Stimulated activated CD4-positive, alpha-beta T cell treated with anti-CD3 and anti-CD28 coated beads, Interleukin-2, amount 100 ng/mL, for 4 hours (primary cell): ENCODE measurements at places on chromosomes 2 and 18.

DNA sequence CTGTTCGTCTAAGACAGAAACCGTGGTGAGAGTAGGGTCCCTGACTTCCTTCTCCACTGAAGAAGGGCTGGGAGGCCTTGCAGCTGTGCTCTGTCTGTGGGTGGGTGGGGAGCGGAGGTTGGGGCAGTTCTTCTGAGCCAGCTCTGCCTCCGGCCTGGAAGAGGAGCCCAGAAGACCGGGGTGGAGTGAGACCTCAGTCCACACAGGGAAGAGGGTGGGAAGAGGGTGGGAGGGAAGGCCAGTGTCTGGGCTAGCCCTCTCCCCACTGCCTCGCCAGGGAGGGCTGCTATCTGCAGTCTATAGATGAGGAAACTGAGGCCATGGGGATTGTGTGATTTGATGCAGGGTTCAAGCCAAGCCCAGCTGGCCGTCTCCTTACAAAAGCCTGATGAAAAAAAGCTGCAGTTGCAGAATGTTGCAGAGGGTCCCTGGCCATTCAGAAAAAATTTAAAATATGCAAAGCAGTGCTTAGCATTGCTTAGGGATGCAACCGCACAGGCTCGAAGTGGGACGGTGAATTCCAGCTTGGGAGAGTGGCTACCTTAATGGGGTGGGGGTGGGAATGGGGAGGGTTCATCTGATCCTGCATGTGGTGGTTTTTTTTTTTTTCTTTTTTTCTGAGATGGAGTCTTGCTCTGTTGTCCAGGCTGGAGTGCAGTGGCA is 181.6 kb upstream of the HS6ST1 start:
- no peak for DNase-seq

DNA sequence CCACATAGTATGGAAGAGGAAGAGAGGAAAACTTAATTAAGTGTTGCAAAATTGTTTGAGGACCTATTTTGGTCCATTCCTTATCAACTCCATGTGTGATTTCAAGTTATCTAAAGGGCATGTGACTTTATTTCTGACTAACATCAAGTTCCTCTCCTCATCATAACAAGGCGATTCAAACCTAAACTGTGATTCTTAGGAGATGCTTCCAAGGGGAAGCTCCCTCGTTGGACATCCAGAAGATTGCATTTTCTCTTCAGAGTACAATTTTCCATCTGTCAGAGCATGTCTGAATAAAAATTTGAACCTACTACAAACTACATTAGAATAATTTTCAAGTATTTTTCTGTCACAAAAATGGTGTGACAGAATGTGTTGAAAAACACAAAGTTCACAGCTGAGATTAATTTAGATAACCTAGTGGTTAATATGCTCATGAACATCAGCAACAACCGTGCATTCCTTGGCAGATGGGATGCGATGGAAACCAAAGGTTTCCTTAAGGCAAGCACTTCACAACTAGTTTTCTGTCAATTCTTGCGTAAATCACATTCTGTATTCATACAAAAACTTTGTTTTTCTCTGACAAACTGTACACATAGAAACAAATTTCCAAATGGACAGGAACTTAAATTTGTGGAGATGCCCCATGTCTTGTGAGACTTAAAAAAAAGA is 4.2 kb downstream of the SFT2D3 start:
- DNase-seq: no peak

- DNase-seq: no peak
Measured at GRCh38 chr2:237471438-237472186, 15.4 kb upstream of the MLPH start.

DNA sequence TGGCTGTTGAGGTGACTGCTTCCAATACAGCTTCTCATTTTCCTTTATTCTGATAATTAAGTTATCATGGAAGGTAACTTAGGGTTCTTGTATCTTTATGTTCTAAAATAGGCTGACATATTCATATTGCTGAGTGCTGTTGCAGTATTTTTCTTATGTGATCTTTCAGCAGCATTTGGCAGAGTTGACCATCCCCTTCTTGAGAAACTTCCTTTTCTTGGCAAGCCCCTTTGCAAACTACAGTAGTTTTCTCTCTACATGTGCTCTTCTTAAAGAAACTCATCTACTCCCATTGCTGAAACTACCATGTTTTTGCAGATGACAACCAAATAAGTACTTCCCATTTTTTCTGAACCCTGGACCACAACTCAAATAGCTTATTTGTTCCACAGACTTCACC is 476.5 kb upstream of the TRIB2 start:
- no peak for DNase-seq

DNA sequence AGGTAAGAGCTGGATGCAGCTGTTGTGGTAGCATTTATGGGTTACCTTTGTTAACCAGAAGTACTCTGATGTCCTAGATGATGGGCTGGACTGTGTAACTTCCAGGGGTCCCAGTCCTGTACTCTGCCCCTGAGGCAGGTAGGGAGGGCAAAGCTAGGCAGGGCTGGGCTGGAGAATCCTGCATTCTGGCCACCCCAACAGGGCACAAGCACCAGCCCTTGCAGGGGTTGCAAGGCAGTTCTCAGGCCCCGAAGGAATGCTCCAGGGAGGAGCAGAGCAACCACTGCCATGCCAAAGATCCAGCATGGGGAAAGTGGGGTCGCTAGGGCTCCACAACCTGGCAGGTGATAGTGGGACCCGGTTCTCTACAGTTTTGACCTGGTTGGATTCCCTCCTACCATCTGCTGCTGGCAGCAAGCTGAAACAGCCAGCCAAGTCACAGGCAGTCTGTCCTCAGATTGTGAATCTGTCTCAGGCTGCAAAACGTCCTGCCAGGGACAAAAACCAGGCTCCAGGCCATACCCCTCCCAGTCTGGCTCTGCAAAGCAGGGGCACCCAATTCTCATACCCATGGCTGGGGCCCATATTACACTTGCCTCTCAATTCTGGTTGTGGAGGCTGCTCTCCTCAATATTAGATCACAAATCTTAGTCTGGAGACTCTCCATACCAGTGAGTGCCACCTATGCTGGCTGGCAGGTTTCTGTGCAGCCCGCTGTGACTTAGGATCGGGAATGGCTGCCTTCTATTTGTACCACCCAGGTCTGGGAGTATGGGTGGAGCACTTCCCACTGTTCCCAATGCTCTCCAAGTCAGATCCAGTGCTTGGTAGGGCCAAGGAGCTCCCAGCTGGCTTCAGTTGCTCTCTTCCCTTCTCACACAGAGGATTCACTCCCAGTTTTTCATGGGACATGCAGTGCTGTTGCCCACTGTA is 61.1 kb downstream of the SMCHD1 start:
- no peak for DNase-seq

GRCh38 chr2:55133467-55134315 is 83.4 kb upstream of the RTN4 start:
- peak; percentile 35 for DNase-seq

- DNase-seq: peak; percentile 27
Measured at GRCh38 chr2:45651415-45652089, at the start of gene PRKCE. Gene PRKCE, plus strand, starts transcription at chr2:45651675.

- DNase-seq: peak; percentile 31
Measured at GRCh38 chr18:3305354-3305762, 43.4 kb downstream of the MYL12B start.

GRCh38 chr2:221097568-221097915 is 474.6 kb downstream of the EPHA4 start:
- no peak for DNase-seq

DNA sequence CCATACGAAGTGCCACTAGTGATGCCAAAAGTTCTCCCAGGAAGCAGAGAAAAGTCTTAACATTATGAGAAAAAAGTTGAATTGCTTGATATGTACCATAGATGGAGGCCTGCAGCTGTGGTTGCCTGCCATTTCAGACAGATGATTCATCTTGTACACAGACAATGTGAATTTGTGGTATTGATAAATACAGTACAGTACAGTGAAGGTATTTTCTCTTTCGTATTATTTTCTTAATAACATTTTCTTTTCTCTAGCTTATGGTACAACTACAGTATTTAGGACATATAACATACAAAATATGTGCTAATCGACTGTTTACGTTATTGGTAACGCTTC is 33.6 kb upstream of the VWC2L start:
- no peak for DNase-seq

DNA sequence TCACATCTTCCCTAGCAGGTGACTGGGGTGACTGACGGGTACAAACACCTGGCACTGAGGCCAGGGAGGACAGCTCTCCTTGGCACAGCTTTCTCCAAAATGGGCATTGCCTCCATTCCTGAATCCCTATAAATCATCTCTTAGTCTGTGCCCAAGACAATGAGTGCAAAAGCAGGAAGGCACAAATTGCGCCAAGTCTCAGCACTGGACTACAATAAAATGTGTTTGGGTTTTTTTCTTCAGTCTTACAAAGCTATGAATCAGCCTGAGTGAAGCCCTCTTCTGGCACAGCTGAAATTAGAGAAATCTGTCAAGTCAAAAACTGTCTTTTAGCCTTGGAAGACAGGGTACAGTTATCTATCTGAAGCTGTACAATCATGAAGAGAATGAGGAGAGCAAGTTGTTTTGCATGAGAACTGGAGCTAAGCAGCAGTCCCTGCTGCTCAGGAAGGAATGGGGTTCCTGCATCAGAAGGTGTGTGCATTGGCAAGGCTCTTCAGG is 90.8 kb downstream of the EPB41L3 start:
- DNase-seq: no peak

GRCh38 chr18:80129672-80130367 is 20.8 kb downstream of the ADNP2 start:
- DNase-seq: no peak

GRCh38 chr18:39693359-39693758 is 2127.8 kb upstream of the CELF4 start:
- no peak for DNase-seq

DNA sequence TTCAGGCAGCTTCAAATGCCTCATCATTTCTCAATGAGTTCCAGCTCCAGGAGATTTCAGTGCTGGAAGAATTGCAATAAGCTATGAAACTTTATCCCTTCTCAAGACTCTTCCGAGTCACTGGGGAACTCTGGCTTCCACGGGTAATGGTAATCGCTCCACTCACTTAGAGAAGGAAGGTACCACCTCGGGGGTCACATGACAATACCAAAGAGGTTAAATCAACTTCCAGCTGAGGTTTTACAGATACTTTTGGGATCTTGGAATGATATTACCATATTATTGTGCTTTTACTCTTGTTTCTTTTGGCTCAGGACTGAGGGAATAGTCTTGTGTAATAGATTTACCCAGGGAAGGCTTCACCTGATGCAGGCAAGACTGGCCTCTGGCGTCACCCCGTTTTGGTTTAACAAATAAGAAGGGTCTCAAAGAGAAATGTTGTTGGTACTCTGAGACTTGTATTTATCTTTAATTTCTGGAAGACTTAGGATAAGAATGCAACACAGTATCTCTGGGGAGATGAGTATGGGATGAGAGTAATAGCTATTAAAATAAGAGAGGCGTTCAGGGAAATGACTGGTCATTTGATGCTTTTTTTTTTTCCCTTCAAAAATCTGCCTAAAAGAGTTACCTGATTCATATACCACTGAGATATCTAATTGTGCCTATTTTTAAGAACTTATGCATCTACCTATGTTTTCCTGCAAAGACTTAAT is 316.9 kb upstream of the ZEB2 start:
- DNase-seq: no peak

GRCh38 chr18:36693931-36694620 is 134.7 kb downstream of the TPGS2 start:
- no peak for DNase-seq

DNA sequence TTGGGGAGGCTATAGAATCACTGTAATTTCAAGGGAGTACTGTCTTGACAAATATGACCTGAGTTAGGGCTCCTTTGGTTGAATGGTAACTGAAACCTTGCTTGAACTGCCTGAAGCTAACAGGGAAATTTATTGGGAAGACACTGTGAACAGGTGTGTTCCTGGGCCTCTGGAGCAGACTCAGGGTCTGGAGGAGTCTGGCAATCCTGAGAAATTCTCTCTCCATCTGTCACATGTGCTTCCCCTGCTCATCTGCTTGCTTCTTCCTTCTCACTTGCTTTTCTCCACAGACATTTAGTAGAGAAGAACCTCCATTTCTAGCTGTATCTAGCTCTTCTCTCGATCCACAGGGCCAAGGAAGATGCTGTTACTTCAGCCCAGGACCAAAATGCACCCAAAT is 476.5 kb downstream of the LRP1B start:
- no peak for DNase-seq

GRCh38 chr2:22800412-22800811 is 584.6 kb upstream of the KLHL29 start:
- no peak for DNase-seq

DNA sequence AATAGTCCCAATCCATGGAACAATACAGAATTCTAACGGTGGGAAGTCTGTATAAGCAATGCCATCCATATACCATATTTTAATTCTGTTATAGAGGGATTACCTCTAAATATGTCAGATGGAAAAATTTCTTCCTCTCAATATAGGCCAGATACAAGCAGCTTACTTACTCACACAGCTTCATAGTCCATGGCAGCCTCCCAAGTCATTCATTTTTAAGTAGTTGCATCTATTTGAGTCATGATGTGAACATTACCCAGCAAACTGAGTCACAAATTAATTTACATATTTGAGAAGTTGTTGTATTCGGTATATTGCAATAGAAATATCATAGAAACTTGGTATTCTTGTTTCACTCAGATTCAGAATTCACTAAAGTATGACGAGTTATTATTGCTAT is 20.3 kb downstream of the TBR1 start:
- no peak for DNase-seq

DNA sequence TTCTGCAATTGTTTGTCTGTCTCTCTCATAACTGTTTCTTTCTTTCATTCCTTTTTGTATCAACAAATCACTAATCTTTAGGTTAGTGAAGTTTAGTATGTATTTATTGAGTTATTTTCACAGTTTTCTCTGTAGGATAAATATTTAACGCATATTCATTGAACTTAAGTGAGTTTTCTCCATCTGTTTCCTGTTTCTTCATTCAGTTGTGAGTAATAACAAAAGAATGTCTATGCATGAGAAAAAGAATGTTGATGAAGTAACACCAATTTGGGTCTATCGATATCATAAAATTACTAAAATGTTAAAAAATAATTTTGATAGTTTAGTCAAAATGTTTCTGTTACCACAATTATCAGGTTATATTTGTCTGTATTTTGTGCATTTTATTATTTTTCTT is 948.0 kb downstream of the DSC3 start:
- no peak for DNase-seq

- no peak for DNase-seq
Measured at GRCh38 chr2:215654148-215654819, 218.4 kb upstream of the FN1 start.

GRCh38 chr18:28411806-28412205 is 234.9 kb upstream of the CDH2 start:
- no peak for DNase-seq

GRCh38 chr18:38244480-38244879 is 678.9 kb upstream of the CELF4 start:
- DNase-seq: no peak

- no peak for DNase-seq
Measured at GRCh38 chr2:209334188-209335017, 89.4 kb upstream of the MAP2 start.

GRCh38 chr2:218344090-218344754 is 12.4 kb upstream of the CATIP start:
- no peak for DNase-seq
